ENCODE measurements at places on chromosomes 4 and X.

DNA sequence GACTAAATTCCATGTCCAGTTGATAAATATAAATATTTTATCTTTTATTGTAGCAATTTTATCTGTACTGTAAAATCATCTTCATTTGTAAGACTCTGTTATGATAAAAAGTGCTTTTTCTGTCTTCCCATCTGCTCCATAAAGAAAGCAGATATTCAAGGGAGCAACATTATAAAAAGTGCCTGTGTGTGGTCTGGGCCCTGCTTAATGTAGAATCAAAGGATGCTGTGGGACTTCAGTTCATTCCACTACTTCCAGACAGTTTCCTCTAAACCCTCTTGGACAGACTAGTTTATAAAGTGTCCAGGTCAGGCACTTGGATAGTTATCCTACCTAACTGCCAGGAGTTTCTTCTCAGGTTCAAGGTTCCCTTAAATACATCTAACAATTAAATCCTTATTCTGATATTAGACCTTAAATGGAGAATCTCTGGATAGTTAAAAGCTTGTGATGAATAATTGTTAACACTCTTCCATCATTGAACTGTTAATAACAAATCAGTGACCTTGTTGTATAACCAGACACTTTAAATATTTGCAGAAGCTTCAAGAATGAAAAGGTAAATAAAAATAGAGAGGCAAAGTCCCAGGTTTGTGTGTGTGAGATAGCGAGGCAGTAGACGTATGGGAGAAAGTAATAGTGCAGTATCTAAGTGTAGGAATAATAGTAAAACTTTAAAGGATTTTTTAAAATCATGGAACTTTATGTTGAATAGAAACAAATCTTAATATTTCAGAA is 237.5 kb upstream of the CTSO start:
- DNase-seq: no peak

DNA sequence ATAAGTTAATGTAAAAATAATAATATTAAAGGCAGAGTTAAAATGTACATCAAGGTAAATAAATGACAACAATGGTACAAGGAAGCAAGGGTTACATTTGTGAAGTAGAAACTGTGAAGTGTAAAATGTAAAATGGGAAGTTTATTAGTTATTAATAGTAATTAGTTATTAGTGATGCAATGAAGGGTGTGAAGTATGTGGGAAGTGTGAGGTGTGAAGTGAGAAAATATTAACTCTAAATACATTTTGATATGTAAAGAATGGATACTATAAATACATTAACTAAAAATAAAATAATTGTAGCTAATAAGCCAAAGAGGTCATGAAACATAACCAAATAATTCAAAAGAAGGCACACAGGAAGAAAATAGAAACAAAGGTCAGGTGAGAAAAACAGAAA is 316.4 kb downstream of the GBA3 start:
- DNase-seq: no peak

GRCh38 chr4:159608436-159608835 is 505.6 kb downstream of the RAPGEF2 start:
- DNase-seq: no peak

DNA sequence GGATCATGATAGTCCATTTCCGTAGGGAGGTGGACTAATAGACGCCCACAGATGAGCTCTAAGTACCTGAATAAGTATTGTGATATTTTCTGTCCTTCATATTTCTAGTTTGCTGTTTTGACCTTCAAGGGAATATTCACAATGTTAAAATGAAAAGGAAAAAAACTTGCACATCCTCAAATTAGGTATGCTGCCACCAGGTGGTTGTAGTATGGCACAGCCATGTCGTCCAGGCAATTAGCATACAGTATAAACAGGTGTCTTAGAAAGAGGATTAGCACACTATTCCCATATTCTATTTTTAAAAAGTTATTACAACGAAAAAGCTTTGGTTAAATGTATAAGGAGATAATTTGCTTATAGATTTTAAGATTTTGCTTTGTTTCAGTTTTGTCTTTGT is 802.0 kb downstream of the RPA4 start:
- DNase-seq: peak; percentile 20

DNA sequence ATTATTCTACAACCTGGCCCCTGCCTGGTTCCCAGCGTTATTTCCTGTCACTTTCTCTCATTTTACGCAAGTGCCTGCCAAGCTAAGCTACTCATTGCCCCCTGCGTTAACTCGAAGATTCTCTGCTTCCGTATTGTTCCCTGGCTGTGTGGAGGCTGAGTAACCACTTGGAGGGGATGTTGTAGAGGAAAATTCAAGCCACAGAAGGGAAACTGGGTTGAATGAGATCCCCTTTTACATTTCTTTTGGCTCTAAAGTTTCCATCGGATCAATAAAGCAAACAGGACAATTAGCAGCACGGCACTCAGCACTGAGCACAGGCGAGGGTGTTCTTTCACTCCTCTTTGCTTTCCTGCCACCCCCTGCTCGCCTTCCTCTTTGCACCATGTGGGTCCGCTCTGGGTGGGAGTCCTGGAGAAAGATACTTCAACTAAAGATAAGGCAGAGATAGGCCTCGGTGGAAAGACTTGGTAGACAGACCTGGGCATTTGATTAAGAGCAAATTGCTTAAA is 4.2 kb upstream of the TMSB4X start:
- DNase-seq: peak; percentile 71

GRCh38 chr4:96247096-96247495 is 407.2 kb downstream of the PDHA2 start:
- DNase-seq: no peak

GRCh38 chr4:98204236-98204553 is 57.0 kb upstream of the RAP1GDS1 start:
- DNase-seq: no peak

- no peak for DNase-seq
These were observed 1067.7 kb upstream of the PABPC4L start for GRCh38 chr4:135269125-135269890.
